ENCODE measurements at places on chromosomes 6 and 20.

DNA sequence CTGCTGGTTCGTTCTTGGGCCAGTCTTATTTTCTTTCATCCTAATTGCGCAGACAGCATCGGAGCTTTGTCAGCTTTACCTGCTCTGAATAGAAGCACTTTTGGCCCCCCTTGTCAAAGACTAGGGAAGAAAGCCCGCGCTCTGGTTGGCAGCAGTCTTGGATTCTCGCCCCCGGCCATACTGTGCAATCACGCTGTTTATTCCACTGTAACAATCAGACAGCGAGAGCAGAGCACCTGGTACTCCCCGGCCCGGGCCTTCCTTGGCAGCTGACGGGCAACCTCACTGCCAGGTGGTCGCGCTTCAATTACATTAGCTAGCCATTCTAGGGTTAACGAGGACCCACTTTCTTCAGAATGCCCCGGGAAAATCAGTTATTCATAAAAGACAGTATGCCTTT is 72.6 kb downstream of the INSM1 start:
- DNase-seq = no peak

GRCh38 chr20:25738198-25738597 is 41.5 kb upstream of the ZNF337 start:
- DNase-seq = peak; percentile 26

DNA sequence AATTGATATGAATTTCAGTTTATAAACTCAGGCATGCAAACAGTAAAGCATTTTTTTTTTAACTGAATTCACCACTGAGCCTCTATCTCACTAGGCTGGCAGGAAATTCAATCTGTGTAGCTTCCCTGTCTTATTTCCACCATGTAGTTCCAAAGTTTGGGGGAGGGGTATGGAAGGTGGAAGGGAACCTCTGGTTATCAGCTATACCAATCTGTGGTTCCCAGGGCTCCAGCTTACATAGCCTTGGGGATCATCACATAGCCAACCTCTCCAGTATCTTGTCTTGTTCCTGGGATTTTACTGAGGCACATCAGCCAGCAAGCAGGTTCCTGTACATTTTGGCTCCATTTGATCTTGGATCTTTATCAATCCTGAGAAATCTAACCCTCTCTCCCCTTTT is 15.6 kb downstream of the RAD21L1 start:
- DNase-seq = no peak

GRCh38 chr6:166152660-166153059 is 15.0 kb downstream of the TBXT start:
- DNase-seq = no peak

DNA sequence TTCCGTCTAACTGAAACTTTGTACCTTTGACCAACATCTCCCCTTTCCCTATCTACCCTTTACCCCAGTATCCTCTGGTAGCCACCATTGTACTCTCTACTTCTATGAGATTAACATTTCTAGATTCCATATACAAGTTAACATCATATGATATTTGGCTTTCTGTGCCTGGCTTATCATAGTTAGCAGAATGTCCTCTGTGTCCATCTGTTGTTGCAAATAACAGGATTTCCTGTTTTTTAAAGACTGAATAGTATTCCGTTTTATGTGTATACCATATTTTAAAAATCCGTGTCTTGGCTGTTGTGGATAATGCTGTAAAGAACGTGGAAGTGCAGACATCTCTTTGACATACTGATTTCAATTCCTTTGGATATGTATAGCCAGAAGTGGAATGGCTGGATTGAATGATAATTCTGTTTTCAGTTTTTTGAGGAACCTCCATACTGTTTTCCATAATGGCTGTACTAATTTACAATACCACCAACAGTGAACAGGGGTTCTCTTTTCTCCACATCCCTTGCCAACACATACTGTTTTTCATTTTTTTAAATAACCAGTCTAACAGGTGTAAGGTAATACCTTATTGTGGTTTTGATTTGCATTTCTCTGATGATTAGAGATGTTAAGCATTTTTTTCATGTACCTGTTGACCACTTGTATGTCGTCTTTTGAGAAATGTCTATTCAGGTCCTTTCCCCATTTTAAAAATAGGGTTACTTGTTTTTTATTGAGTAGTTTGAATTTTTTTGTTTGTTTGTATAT is 53.8 kb downstream of the CDC5L start:
- no peak for DNase-seq

DNA sequence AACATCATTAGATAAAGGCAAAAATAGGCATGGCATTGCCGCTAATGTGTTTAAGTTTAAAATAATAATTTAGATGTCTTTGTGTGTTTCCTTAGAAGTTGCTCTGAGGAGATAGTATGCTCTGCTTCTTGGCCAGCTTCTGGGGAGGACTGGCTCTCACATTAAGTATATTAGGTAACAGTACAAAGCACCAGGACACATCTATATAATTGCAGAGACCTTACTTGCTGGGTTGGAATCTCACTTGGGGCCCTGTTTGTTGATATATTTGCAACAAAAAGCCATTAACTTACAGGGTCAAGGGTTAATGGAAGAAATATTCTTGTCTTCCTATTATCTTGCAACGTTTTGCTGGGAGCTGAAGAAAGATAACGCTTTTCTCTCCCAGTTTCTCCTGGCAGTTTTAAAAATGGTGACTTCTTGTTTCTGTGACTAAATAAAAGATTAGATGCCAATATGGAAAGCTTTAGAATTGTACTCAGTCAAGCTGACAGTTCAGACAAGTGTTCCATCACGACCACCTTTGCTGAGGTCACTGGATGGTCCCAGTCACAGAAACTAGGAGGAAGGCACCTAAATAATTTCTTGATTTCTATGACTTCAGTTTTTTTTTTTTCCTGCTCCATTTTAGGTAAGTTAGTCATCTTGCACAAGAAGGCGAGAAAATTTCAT is 462.3 kb upstream of the FLRT3 start:
- DNase-seq = no peak

DNA sequence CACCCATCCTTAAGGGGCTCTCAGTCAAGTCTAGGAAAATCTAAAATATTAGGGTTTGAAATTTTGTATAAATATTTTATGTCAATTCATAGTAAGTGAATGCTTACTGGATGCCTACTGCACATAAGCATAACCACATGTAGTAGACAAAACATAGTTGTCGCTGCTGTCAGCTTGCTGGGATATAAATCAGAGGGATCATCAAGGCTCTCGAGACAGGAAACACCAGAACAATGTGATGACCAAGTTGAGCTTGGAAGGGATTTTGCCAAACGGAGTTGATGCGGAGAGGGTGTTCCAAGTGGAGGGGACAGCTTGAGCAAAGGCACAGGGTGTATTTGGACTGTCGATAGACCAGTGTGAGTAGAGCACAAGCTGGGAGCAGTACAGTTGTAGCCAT is 105.8 kb upstream of the SUPT3H start:
- DNase-seq = no peak

DNA sequence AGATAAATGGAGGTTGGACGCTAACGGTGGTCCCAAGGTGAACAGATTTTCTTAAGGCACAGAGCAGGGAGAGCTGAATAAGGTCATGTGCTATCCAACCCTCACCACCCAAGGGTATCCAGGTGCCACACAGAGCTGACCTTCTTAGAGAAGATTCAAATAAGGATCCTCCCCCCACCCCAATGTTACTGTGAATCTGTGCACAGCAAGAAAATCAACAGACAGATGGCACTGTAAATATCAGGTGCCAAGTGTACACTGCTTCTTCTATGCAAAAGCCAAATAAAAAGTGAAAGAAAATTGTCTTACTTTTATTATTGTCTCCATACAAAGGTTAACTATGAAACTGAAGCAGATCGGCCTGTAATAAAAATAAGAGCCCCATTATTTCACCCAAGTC is 96.9 kb downstream of the PAK5 start:
- DNase-seq = no peak

DNA sequence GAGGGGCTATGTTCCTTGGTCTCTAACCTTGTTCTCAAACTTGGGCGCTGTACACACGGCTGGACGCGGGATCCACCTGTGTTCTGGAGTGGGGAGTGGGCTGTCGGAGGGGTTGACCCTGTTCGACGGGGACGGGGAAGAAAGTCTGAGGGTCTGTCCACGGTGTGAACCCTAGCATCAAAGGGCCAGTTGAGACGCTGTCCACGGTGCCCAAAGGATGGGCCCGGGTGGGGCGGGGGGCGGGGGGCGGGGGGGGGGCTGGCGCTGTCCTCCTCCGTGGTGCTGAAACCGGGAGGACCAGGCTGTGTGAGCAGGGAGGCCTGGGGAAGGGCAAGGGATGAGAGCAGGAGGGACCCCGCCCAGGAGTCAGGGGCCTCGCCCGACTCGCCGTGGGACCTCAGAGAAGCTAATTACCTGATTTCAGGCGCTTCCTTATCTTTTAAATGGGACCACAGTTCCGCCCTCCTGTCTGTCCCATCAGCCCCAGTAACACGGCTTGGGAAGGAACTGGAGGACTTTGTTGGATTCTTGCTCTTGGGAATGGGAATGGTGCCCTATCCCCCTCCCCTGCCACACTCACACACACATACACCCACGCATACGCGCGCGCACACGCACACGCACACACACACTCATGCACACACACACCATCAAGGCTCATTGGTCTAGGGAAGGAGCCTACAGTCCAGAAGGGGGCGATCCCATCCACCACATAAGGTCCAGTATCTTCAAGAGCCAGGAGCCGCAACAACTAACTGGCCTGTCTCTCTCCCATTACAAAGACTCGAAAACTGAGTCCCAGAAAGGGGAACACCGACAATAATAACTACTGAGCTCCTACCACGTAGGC is 1.0 kb upstream of the VSTM2L start:
- DNase-seq = no peak

DNA sequence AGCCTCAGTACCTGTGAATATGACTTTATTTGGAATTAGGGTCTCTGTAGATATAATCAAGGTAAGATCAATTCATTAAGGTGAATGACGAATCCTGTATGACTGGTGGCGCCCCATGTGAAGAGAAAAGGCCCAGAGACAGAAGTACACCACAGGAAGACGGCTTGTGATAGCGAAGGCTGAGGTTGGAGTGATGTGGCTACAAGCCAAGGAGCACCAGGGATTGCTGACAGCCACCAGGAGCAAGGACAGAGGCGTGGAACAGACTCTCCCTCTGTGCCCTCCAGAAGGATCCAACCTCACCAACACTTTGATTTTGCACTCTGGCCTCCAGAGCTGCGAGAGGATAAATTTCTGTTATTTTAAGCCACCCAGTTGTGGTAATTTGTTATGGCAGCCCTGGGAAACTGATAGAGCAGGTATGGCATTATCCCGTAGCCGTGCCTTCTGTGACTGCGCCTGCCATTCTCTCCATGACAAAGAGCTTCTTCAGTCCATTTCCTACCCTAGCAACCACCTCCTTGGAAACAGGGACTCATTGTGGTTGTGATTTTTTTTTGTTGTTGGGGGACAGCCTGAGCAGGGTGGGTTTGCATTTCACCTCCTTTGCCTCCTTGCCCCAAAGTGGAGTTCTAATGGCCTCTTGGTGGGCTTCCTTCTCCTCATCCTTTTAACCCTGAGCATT is 29.6 kb downstream of the PTK7 start:
- DNase-seq = no peak

- DNase-seq = peak; percentile 17
Observed at GRCh38 chr6:73610444-73611275, 43.1 kb downstream of the SLC17A5 start.

GRCh38 chr20:53365076-53365475 is 228.6 kb downstream of the ZNF217 start:
- no peak for DNase-seq

DNA sequence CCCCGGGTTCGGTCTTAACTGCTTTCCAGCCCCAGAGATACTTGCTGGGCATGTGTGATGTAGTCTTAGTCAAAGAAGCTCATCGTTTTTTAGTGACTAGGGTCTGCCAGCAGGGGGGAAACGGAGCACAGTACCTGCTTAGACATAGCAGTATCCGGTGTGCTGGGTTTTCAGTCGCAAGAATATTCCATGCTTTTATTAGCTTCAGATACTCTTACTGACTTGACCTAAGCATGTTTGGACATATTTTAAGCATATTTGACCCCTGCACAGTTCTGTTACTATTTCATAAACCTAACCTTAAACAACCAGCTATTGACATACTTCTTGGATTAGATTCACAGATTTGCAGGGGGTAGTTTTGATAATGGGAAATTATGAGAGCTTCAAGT is 3.0 kb downstream of the E2F3 start:
- DNase-seq = no peak

DNA sequence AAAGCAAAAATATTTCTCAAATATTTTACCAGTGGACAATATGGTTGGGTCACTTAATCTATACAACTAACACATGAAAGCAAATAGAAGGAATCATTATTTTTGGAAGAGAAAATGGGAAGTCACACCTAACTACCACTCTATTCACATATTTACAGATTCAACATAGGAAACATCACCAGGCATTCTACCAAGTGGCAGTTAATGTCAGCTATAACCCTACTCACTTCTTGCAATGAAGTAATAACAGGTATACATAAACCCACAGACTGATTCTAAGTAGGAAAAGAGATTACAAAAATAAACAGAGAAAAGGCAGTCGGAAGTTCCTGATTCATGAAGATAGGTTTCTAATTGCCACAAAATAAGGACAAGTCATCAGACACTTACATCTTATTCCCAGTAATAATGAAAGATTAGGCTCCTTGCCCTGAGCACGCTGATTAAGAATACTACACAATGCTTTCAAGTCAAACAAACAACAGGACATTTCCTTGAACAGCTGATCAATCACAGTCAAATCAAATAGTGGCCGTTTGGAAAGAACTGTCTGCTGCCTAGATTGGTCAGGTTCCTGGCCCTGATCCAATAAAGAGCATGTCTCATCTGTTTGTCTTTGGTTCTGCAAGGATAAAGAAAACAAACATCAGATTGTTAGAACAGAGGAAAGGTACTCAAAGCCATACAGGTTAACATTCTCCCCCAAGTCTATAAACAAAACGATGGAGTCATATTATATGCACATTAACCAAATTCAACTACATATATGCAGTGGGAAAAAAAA is 79.2 kb upstream of the PLN start:
- no peak for DNase-seq

DNA sequence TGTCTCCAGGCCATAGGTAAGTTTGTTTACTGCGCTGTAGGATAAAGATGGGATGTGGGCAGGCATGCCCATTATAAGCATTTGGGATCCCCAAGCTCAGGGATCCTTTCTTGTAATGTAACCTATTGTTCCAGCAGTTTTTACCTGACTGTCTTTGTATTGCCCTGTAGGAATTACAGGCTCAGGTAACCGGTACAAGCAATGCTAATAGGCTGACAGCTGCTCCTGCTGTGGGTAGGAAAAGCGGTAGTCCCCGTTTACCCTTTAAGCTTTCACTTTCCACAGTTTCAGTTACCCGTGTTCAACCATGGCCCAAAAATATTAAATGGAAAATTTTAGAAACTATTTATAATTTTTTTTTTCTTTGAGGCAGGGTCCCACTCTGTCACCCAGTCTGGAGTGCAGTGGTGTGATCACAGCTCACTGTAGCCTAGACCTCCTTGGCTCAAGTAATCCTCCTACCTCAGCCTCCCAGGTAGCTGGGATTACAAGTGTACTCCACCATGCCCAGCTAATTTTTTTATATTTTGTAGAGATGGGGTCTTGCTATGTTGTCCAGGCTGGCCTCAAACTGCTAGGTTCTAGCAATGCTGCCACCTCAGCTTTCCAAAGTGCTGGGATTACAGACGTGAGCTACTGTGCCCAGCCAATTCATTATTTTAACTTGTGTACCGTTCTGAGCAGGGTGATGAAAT is 108.6 kb downstream of the CDYL start:
- DNase-seq = no peak

- DNase-seq = no peak
Observed at GRCh38 chr20:43979576-43980105, 65.0 kb downstream of the TOX2 start.
